ENCODE measurements at places on chromosomes 3 and 15.

- DNase-seq: peak; percentile 8
These were observed 133.3 kb downstream of the TBC1D2B start for GRCh38 chr15:77944002-77944867.

GRCh38 chr15:90315278-90315982, 36.7 kb upstream of the ZNF774 start:
- no peak for DNase-seq

DNA sequence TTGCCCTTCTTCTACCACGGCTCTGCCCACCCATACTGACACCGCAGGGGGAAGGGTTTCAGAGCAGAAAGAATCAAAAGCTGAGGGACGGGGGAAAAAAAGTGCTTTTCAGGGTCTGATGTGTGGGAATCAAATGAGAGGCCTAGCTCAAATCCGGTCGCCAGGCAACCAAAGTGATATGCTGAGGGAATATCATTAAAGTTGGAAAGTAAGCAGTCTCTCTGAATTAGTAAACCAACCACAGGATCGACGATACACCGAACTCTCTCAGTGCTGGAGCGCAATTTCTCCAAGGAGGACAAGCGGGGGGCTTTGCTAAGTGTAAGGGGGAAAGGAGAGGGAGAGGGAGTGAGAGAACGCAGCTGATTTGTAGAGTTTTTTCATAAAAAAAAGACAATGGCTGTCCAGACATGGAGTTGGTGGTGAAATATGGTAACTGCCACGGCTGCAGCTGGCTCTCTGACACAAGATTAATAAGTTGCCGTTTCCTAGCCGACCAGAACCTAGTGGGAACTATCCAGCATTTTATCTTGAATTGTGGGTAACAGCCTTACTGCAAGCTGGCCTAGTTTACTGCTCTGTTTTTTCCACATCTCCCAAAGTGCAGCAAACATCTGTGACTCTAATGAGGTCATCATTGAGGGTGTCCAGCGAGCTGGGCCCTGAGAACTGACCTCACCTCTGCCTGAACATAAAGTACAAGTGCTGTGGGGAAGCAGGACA, 530.2 kb downstream of the SOX2 start:
- no peak for DNase-seq

DNA sequence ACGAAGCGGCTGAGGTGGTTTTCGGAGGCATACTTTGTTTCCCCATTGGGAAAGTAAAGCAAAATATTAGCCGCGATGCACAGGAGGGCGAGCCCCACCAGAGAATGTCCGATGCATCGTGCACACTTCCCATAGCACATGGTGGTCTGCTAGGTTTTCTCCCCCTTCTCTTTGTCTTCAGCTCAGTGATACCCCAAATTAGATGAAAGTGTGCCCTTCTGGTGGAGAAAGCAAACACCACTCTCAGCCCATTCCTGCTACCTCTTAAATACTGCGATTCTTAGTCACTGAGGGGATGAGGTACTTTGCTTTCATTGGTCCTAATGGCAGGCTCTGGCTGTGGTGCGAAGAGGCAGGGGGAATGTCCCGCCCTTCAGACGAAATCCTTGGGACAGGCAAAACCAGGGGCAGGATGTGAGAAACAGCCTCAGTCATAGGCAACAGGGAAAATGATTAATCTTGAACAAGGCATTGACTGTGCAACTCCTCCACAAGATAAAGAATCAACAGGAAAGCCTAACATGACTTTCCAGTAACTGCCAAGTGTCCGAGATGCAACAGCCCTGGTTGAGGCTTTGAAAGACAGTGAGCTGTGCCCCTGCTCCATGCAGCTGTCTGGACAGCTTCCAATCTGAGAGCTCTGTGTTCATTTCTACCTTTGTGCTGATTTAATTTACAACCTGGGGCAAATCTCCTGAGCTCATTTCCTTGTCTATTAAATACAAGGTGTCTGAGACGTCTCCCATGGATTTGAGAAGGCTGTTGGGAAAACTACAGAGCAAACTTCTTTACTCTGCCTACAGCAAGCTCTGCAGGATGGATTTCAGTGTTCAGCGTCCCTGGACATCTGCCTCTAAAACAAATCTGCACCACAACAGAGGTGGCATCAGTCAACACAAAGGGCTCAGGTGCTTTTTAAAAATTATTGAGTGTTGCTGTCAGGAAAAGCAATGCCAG, at the start of gene TM4SF1:
Gene TM4SF1, minus strand, starts transcription at position 242 of the 957 bp plus-strand sequence. Its CDS starts 102 bp downstream, at position 140.
- peak; percentile 92 for DNase-seq

All from NCI-H2029 treated with DMSO at 0.1 percent for 48 hours (cell line).